AG04450 (cell line): ENCODE measurements at places on chromosomes 16 and 17.

- no peak for DNase-seq
Measured at GRCh38 chr16:23827057-23827456, 8.7 kb upstream of the PRKCB start.

- no peak for DNase-seq
Measured at GRCh38 chr16:24858219-24859041, 12.7 kb downstream of the SLC5A11 start.

DNA sequence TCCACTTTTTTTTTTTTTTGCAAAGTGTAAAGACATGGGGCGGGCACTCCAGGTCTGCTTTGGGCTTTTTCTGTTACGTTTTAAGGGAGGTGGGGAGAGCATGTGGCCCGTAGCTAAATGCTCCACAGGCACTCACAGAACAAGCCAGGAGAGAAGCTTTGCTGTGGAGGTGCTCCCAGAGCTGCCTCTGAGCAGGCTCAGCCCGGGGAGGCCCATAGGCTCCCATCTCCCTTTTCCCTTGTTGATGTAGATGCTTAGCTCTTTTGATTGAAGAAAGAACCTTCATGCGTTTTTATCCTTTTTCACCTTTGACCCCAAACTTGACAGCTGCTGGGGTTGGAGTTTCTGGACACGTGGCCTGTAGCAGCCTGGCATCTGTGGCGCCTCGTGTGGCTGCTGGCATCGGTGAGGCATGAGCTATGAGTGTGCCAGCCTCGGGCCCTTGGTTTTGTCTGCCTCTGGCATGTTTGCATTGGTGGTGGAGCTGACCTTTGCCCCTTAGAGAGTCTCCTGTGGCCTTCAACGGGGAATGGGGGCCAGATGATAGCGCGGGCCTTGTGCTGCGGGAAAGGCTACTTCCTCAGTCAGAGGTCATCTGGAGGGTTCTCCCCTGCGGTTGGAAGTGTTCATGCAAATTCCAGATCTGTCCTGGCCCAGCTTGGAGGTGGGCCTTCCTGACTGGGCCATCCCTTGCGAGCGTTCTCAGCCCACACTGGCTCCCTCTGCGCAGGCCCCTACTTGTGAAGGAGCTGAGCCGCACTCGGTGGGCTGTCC lies 20.0 kb upstream of the IL17C start:
- DNase-seq: no peak

GRCh38 chr16:1094124-1094479 lies 1.9 kb downstream of the C1QTNF8 start:
- no peak for DNase-seq

GRCh38 chr17:48882272-48882671 lies 10.3 kb upstream of the ATP5MC1 start:
- no peak for DNase-seq

- no peak for DNase-seq
Measured at GRCh38 chr17:83181991-83182619, 102.7 kb downstream of the METRNL start.

DNA sequence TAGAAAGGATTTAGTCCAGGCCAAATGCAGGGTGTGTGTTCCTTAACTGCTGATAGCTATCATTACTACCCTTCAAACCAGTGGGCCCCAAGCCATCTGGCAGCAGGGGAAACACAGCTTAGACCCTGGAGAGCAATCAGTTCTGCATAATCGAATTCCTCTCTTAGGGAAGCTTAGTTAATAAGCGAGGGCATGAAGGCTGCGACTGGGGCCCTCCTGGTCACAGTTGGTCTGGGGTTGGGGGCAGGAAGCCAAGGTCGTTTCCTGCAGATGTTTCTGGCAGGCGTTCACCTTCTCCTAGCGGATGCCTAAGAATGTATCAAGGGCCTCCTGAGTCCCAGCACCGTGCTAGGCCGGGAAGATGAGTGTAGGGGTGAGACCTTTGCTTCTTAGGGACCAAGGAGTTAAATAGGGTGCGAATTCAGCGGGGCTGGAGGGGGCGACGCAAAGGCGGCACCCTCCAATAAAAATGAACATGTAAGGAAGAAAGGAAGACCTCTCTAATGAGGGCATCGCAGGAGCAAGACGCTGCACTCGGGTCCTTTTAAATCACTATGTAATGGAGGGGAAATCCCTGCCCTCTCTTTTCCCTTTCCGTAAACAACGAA lies 16.5 kb upstream of the EEF2K start:
- DNase-seq: no peak

DNA sequence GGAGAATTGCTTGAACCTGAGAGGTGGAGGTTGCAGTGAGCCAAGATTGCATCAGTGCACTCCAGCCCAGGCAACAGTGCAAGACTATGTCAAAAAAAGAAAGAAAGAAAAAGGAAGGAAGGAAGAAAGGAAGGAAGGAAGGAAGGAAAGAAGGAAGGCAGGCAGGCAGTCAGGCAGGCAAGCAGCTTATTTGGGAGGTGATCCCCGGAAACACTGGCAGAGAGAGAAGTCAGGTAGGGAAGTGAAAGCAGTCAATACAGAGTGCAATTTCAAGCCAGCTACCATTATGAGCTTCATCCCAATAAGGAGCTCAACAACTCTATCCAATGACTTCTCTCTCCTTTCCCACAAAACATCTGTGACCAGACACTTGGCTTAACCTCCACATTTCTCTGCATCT lies 83.0 kb upstream of the TBC1D3K start:
- DNase-seq: no peak
